ENCODE measurements at places on chromosomes 11 and 22.

GRCh38 chr11:69917529-69917928 is 98.3 kb upstream of the FGF3 start:
- no peak for DNase-seq

DNA sequence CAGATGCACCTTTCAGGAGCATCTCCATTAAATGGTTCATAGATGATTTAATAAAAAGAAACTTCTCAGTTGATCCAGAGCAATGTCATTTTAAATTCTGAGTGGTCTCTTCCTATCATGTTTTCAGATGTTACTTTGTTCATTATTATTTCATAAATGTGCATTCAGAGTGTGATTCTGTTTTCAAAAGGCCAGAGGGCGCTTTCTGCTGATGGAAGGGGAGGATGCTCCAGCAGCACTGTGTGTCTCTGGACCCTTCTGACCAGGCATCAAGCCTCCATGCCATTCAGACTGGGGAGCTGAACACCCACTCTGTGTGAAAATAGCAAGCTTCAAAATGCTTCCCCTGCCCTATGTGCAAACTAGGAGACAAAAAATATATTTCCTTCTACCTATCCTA is 23.9 kb upstream of the CRTAM start:
- DNase-seq, result no peak

DNA sequence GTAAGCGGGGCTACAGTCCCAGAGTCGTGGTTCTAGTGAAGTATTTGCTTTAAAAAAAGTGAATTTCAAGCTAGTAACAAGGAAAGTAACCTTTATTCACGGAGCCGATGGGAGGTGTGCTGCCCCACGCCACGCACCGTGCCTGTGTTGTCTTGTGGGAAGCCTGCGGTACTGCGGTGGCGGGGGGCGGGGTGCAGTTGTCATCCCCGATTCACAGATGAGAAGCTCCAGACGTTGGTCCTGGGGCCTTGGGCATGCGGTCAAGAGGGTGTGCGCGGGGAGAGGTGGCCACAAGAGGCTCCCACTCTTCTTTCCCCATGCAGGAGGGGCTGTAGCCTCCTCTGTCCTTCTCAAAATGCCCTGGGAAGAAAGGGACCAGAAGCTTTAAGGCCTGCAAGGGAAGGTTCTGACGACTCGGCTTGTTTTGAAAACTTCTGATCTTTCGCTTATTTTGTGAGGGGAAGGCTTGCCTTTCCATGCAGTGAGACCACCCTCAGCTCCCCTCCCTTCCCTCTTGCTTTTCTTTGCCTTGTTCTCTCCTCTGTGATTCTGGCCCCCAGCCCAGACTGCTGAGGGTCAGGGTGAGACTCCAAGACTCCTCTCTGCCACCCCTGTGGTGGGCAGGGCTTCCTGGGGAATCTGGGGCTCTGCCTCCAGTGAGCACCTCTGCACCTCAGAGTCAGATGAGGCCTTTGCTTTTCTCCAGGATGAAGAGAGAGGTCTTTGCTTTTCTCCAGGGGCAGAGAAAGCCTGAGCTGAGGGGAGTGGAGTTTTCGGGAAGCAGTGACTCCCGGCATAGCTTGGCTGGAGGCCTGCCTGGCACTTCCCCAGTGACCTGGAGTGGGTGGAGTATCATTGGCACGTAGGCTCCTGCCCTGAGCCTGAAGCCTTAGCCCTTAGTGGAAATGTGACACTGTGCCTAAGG is 6.2 kb downstream of the GLB1L3 start:
- no peak for DNase-seq

DNA sequence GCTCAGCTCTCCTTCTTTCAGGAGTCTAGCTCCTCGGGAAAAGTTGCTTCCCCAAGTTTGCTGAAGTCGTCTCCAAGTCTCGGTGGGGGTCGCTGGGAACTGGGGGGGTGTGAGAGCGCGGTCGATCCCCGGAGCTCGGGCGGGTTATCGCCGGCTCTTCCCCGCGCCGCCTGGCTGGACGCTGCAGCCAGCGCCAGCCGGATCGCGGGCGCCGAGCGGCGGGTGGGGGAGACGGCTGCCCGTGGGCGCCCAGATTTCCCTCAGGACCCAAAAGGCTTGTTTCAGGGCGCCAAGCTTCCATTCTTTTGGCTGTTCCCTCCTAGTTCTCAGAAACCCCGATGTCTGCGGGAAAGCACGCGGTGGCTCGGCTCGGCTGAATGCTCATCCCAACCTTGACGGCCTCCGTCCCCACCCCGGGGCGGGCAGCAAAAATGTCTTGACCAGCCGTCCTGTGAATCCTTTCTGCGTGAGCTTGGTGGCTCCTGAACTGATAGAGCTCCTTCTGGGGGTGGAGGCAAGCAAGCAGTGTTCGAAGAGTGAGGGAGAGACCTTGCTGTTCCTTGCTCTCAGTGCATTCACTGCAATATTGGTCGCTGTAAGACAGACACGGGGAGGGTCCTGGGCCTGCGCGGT is 1.7 kb downstream of the ZBTB16 start:
- DNase-seq, result no peak

GRCh38 chr11:107157146-107157808 is 139.0 kb upstream of the GUCY1A2 start:
- DNase-seq, result no peak

- DNase-seq, result no peak
Measured at GRCh38 chr11:64903291-64903833, 13.6 kb downstream of the ATG2A start.

GRCh38 chr11:64371201-64371600 is 12.2 kb downstream of the RPS6KA4 start:
- DNase-seq, result no peak

GRCh38 chr11:65425105-65425970 is 2.7 kb downstream of the NEAT1 start:
- DNase-seq, result no peak

GRCh38 chr22:38228873-38229740 is 27.3 kb downstream of the MAFF start:
- DNase-seq, result no peak

DNA sequence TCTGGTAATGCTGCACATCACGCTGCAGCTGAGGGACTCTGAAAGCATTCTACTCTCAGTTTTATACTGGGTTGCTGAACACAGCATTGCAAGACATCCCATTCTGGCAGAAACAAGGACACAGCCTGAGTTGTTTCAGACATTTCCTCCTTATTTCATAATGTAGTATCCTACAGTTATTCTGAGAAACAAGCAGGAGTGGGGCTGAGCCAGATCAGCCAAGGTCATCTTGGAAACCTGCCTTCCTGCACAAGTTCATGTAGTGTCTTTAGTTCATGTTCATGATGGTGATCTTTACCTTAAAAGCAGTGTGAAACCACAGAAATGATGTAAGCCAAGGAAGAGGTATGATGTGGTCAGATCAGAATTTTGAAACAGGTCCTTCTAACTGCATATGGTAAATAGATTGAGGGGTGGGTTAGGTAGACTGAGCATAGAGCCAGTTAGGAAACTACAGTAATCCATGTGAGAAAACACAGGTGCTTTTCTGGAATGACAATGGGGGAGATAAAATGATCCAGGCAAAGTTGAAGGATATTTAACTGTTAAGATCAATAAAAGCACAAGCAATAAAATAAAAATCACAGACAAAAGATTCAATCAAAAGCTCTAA is 1686.8 kb downstream of the LRRC4C start:
- DNase-seq, result no peak

- DNase-seq, result no peak
Measured at GRCh38 chr11:100902454-100903141, 215.5 kb downstream of the ARHGAP42 start.

DNA sequence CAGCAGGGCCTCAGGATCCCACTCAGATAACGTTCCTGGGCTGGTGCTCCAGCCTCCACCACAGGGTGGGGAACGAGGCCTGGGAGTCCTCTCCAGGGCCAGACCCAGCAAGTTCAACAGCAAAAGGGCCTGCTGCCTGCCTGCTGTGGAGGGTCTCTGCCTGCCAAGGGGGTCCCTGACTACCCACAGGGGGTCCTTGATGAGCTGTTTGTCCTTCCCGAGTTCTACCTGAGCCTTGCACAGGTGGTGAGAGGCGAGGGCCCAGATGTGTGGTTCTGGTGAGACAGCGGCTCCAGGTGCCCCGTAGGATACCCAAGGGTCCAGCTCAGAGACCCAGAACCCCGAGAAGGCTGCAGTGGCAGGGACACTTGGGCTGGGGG is 4.4 kb downstream of the DUSP8 start:
- no peak for DNase-seq

DNA sequence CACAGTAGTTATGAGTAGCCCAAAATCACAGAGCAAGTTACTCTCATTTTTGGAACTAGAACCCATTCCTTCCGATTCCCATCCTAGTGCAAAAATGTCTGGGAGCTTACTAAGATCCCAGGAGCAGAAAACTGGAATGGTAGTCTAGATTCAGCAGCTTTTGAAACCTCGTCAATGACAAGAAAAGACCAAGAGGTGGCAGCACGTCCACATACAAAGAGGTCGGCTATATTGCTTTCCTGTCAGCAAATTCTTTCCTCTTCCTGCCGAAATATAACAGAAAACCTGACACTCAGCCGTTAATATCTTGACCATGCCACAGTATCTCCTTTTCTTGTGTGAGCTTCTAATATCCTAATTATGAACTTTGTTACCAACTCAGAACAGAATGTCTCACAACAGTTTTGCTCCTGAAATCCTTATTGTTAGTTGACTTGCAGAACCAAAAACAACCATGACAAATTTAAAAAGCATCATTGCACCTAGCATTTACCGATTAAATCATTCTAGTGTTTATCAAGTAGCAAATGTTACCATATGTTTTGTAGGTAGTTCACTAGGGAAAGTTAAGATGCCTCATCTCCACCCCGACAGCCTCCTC is 92.8 kb upstream of the OR9G4 start:
- peak; percentile 42 for DNase-seq

- DNase-seq, result no peak
Measured at GRCh38 chr11:44018829-44019228, 29.0 kb upstream of the ACCSL start.

DNA sequence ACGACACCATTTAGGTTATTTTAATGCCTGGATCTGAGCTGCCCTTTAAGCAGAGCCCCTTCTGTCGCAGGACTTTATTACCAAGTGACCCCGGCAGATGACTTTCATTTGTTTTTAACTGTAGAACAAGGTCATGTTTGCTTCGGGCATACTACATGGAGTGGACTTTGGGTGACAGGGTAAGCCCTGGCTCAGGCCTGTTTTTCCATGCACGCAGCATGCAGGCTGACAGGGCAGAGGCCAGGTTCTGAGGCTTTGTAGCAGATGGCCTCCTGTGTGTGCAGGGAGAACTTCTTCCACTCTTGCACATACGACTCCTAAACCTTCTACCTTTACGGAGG is 50.5 kb downstream of the SNX19 start:
- no peak for DNase-seq

DNA sequence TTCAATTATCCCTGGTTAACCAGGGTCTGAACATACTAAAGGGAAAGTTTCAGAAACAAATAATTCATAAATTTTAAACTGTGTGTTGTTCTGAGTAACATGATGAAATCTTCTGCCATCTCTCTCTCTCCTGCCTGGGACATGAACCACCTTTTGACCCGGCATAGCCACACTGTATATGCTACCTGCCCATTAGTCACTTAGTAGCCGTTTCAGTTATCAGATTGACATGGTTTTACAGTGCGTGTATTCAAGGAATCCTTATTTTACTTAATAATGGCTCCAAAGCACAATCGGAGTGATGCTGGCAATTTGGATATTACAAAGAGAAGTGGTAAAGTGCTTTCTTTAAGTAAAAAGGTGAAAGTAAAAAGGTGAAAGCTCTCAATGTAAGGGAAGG is 227.1 kb upstream of the CCDC179 start:
- DNase-seq, result no peak

DNA sequence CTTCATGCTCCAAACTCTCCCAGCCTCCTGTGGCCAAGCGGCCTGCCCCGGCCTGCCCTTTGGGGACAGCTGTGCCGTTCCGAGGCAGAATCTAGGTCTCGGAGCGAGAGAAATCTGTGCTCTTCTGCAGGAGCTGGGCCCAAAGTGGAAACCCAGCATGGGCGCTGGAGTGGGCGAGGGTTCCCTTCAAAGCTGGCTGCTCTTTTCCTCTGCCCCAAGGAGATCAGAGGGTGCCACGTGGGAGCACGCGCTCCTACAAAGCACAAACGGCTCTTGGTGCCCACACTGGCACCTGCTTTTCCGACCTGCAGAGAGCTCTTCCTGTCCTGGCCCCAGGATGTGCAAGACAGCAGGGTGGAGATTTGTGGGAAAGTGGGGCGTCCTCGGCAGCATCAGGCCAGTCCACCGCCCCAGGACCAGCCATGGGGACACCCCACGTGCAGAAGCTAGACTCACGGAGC is 6.9 kb downstream of the OSBPL5 start:
- no peak for DNase-seq

GRCh38 chr11:119518746-119519730 is 96.1 kb upstream of the THY1 start:
- DNase-seq, result no peak

DNA sequence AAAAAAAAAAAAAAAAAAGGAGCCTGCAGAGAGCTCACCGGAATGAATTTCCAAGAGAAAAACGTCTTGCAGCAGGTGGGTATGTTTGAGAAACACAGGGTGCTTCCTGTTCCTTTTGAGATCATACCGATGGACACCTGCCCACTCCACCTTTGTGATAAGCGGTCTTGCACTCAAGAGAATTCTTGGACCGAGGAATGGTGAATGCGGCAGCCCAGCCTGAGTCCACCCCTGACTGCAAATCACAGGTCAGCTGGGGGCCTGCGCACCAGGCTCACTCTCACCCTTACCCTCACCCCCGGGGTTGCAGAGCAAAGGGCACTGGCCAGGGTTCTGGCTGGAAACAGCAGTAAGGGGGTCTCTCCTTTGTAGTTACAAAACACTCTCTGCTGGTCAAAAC is 16.8 kb upstream of the TEF start:
- DNase-seq, result no peak

DNA sequence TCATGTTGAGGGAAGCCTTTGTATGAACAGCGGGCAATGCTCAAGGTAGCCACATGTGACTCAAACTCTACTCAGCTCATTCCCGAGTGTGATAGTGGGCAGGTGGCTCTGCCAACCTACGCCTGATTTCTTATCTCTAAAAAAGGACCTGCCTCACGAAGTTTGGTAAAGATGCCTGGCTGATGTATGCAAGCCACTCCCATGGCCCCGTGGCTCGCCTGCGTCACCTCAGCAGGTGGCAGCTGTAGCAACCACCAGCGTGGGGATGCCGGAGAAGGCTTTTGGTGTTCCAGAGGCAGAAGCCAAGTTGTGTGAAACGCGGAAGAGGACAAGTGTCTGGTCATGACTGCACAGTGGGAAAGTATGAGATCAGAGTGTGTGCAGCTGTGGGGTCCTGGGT is 5.4 kb downstream of the FADS2 start:
- DNase-seq, result no peak

DNA sequence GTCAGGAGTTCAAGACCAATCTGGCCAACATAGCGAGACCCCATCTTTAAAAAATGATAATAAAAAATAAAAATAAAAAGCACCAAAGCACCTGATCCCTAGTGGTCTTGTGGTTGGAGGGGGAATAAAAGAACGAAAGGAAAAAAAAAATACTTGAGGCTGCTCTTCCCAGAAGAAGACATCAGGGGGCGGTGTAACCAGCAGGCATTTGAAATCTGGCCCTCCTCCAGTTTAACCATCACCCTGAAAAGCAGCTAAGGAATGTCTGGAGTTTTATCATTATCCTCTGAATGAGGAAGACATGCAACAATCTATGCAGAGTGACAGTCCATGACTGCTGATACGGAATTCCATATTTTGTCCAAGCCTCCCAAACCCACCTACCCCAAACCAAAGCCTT is 5.6 kb upstream of the KCTD17 start:
- peak; percentile 30 for DNase-seq

Data from amniotic stem cell (primary cell).